ENCODE measurements at places on chromosomes 5 and 9. TPM values are rescaled to one million over a fixed set of nuclear protein-coding genes. Genes with fewer than 3 reads are reported as not detected.

Gene NELFB
- total RNA-seq = 44.9 TPM

Gene EDIL3
- total RNA-seq = 19.9 TPM

Gene GFI1B
- total RNA-seq = not detected

Gene KIF27
- 6.7 TPM for total RNA-seq

Gene IFNW1
- total RNA-seq = not detected

Gene TMEM215
- total RNA-seq = not detected

Gene DDX4
- total RNA-seq = not detected

Gene CWC27
- total RNA-seq = not detected

Gene BHMT2
- 6.4 TPM for total RNA-seq

Gene SHC3
- total RNA-seq = 0.89 TPM

Gene SPOCK1
- 8.4 TPM for total RNA-seq

Gene HMMR
- 1.7 TPM for total RNA-seq

Gene SPATA31A7
- not detected for total RNA-seq

Gene SPINK5
- total RNA-seq = 4.4 TPM

- DNase-seq = peak; percentile 6
Observed at GRCh38 chr9:37290940-37291485, 131.5 kb upstream of the GRHPR start.

- no peak for DNase-seq
Observed at GRCh38 chr9:77251050-77251449, 73.7 kb downstream of the VPS13A start.

DNA sequence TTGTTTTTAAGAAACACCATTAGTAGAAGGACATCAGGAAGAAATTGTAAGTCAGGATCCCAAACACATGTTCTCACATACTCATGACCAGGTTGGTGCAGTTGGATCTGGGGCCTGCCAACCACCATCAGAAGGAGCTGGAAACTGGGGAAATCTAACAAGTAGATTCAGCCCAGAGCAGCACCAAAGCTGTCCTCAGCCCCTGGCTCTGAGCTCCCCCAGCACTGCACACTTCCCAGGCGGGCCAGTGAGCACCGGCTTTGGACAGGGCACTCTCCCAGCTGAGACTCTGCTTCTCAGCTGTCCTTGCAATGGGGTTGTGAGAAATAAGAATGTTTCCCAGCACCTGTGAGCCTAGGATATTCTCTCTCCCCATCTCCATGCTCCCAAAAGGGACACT is 162.5 kb downstream of the PAX5 start:
- no peak for DNase-seq

- DNase-seq = peak; percentile 27
Observed at GRCh38 chr5:138148811-138149210, 9.6 kb upstream of the NME5 start.

- DNase-seq = no peak
Observed at GRCh38 chr5:151721087-151721646, 34.5 kb upstream of the SPARC start.

- DNase-seq = no peak
Observed at GRCh38 chr9:89743573-89744254, 138.9 kb downstream of the GADD45G start.

- no peak for DNase-seq
Observed at GRCh38 chr5:72245546-72245945, 74.5 kb downstream of the MRPS27 start.

- no peak for DNase-seq
Observed at GRCh38 chr5:103259705-103260355, 1.3 kb downstream of the MACIR start.

DNA sequence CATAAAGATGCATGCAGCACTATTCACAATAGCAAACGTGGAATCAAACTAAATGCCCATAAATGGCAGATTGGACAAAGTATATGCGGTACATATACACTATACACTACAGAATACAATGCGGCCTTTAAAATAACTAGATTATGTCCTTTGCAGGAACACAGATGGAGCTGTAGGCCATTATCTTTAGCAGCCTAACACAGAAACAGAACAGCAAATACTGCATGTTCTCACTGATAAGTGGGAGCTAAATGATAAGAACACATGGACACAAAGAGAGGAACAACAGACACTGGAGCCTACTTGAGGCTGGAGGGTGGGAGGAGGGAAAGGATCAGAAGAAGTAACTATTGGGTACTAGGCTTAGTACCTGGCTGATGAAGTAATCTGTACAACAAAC is 758.2 kb downstream of the TLE1 start:
- DNase-seq = no peak

- no peak for DNase-seq
Observed at GRCh38 chr5:173513521-173513991, 102.9 kb downstream of the BOD1 start.

DNA sequence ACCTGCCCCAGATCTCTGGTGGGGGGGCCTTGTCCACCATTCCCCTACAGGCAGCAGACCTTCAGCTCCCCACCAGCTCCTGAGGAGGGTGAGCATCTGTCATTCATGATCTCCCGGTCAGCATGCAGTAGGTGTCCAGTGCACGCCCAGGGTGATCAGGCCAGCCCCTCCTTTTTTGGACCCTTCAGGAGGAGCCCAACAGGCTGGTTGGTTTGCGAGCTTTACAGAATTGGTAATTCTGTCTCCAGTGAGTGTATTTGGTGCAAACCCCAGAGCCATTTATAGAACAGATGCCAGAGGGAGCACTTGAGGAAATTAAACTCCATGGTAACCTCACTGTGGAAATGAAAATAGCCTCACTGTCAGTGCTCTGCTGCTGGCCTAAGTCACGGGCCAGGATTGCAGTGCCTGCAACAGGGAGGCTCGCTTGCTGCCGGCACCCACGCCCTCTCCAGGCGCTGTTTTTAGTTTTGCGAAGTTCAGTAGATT is 23.4 kb downstream of the WNK2 start:
- DNase-seq = no peak

GRCh38 chr9:19440823-19441580 is 32.2 kb downstream of the ACER2 start:
- DNase-seq = no peak

GRCh38 chr5:180215783-180216630 is 7.0 kb upstream of the RASGEF1C start:
- DNase-seq = no peak

DNA sequence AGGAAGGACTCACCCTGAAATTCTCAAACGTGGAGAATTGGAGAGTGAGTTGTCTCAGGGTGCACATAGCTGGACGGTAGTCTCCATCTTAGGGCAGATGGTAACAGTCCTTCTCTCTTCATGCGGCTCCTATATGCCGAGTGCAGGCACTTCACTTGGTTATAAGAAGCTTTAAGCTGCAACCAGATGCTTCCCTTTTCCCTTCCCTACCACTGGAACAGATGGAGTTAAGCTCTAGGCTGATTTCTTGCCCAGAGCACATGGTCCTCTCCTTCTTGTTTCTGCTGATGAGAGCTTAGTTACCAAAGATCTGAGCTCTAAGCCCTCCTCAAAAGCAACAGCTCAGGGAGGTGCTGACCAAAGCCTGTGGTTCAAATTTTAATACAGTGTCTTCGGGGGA is 355.7 kb downstream of the ARHGEF28 start:
- no peak for DNase-seq

DNA sequence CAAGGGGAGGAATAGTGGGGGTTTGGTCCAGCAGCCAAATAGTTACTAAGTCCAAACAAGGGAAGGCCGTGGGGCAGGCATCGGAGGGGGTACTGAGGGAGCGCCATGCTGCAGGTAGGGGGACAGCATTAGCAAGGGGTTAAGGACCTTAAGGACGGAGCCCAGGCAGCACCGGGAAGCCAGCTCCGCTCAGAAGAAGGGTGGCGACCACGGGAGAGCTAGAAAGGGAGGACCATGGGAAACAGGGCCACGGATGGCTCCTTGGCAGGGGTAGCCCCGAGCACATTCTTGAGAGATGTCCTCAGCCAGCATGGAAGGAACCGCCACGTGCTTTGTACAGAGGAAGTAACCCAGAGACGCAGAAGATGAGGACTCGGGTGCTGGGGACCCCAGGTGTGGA is 76.2 kb upstream of the STXBP1 start:
- no peak for DNase-seq

DNA sequence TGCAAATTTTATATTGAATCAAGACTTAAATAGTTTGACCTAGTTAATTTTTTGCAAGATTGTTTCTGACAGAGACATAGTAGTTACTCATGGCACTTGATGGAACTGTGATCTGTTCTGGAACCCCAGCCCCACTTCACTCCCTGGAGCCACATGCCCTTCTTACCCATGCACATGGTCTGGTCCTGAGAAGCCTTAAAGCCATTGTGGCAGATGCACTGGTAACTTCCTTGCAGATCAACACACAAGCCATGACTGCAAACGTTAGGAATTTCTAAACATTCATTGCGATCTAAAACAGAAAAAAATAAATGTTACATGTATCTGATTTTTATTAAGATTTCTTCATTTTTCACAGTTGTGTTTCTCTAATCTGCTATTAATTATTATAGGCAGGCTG is 221.2 kb downstream of the SLC12A2 start:
- DNase-seq = no peak

DNA sequence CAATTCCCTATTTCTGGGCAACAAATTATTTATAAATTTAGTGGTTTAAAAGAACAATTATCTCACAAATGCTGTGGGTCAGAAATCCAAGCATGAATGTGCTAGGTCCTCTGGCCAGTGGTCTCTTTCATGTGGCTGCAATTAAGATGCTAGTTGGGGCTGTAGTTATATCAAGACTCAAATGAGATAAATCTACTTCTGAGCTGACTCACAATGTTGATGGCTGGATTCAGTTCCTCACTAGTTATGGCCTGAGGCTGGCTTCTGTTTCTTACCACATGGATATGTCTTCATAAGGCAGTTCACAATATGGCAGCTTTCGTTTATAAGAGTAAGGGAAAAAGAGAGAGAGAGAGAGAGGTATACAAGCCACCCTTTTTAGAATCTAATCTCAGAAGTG is 717.0 kb downstream of the PRELID2 start:
- DNase-seq = no peak

DNA sequence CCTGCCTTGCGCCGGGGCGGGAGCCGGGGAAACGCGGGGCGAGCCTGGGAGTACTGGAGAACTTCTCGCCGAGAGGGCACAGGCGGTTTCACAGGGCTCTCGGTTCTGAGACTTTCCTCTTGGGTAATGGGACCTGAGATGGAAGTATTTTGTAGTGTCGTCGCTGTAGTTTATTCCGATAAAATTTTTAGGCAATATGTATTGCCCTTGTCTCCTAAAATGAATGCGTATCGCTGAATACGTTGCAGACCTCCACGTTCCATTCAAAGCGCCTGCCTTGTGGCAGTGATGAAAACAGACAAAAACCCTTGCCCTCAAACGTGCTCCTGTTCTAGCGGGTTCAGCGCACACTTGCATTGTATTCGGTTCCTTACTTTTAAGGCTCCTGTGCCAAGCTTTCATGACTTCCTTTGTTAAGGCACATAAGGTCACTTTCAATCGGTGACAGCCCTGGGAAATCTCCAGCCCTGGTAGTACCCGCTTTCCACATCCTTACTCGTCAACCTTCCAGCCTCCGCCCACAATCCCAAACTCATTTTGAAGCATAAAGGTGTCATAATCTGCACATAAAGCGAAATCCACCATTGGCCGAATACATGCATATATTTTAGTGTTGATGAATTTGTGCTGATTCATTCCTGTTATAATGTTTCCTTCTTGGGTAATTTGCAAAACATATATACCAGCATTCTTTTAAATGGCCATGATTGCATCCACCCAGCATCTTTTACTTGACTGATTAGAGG is 694 bp downstream of the RMI1 start:
- peak; percentile 64 for DNase-seq

DNA sequence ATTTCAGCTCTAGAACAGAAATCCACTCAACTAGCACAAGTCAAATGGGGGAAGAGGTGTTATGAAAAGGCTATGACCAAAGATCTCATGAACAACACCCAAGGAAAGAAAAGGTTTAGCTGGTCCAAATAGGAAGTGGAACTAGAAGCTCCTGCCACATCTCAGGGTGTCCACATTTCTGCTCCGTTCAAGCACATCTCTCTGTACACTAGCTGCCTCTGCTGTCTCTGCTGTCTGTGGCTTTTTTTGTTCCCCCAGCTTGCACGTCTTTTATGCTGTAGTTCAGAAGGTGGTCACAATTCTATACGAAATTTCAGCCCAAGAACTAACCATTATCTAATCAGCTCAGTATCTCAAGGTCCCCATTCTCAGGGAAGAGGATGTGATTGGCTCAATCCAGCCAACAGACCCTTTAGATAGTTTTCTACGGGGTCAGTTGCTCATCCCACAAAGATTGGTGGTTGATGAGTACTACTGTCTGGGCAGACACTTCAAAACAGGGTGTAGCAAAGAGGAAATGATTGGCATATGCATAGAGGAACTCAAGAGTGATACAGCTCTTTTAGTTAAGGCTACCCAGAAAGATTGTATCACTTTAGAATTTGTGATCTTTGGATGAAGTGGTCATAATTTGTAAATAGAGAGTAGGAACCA is 44.0 kb downstream of the FANCC start:
- no peak for DNase-seq

GRCh38 chr5:171312129-171312974 is 3.3 kb downstream of the TLX3 start:
- DNase-seq = no peak

- no peak for DNase-seq
Observed at GRCh38 chr5:57231607-57232006, 57.7 kb downstream of the GPBP1 start.

GRCh38 chr5:160792281-160792680 is 59.7 kb downstream of the ATP10B start:
- DNase-seq = no peak

DNA sequence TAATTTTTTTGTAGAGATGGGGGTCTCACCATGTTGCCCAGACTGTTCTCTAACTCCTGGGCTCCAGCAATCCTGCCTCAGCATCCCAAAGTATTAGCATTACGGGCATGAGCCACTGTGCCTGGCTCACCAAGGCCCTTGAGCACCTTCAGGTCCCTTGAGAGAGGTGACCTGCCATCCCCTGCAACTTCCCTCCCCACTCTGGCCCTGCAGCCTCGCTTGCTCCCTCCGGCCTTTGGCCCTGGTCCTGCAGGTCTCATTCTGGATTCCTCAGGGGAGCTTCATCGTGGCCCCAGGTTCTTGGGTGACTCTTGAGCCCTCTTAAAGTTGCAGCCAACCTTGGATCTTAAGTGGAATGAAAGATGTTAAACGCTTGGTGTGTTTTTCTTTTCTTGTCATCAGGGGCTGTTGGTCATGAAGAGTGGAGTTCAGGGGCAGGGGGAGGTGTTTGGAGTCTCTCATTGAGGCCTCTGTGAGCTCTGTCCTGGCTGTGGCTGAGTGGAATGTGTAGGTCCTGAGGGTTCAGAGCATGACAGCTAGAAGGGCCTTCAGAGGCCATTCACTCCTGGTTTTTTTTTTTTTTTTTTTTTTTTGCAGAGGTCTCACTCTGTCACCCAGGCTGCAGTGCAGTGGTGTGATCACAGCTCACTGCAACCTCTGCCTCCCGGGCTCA is 33.0 kb downstream of the PPARGC1B start:
- no peak for DNase-seq

GRCh38 chr9:14263707-14264483 is 50.0 kb downstream of the NFIB start:
- DNase-seq = no peak

Data from stomach (tissue), 19 donors.